ENCODE measurements at places on chromosomes 5 and 9. TPM values are rescaled to one million over a fixed set of nuclear protein-coding genes. Genes with fewer than 3 reads are reported as not detected.

- DNase-seq, result no peak
These were observed 22.4 kb upstream of the KIF12 start for GRCh38 chr9:114121227-114122135.

- no peak for DNase-seq
These were observed 24.0 kb upstream of the ANKRD31 start for GRCh38 chr5:75260708-75261107.

- DNase-seq, result no peak
These were observed 662.1 kb upstream of the FTMT start for GRCh38 chr5:121189342-121190305.

- no peak for DNase-seq
These were observed 50.8 kb downstream of the RBM27 start for GRCh38 chr5:146254223-146254622.

DNA sequence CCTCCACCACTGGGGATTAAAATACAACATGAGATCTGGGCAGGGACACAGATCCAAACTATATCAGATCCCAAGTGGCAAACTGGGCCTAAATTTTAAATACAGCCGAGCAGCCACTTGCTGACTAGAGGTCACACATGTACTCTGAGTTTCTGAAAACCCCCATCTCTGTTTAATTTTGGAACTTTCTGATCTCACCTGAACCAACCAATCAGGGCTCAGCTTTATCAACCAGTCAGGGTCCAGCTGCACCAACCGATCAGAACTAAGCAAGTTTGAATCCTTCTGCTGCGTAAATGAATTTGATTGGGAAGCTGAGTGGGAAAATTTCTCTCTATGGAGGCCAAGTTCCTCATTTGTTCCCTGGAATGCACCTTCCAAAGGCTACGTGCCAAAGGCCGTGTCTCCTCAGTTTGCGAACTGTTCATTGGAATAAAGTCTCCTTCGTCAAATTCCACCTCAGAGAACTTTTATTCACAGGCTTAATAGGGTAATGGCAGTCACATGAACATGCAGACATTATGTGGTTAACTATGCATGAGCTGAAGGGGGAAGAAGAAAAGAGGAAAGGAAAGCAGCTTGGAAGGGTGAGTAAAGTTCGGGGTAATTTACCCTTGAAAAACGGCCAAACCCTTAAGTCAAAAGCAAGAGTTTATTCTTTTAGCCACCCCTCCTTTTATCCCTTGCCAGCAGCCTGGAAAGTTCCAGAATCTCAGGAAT, 3.7 kb downstream of the CD180 start:
- no peak for DNase-seq

DNA sequence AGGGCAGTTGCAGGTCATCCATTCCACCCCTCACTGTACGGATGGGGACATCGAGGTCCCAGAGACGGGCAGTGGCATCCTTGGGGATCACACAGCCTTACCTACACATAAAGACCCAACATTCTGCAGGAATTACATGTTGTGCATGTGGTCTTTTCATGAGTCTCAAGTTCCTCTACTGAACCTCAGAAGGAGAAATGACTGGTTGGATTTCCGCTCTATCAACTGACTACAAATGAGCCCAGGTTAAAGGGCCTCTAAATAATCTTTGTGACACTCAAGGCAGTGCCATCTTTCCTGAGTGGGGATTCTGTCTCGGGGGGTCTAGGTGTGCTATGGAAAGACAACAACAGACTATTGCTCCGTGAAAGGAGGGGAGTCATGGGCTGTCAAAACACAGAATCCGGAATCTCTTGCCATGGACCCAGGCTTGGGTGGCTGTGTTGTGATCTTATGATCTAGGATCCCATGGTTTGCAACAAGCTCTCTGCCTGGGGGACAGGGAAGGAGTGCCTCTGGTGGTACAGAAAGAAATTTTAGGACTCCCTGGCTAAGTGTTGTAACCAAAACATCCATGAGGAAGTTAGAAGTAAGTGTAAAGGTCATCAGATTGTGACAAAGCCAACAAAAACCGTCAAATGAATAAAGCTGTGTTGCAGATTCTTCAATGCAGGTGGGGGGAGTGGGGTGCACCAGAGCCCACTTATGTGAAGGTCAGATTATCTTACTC, 1.9 kb upstream of the SLC31A2 start:
- DNase-seq, result no peak

- no peak for DNase-seq
These were observed 8.3 kb upstream of the CCNO start for GRCh38 chr5:55241746-55242145.

- no peak for DNase-seq
These were observed 319.1 kb downstream of the DMRT2 start for GRCh38 chr9:1369297-1369696.

- DNase-seq, result no peak
These were observed 44.4 kb upstream of the ROR2 start for GRCh38 chr9:91994422-91994821.

DNA sequence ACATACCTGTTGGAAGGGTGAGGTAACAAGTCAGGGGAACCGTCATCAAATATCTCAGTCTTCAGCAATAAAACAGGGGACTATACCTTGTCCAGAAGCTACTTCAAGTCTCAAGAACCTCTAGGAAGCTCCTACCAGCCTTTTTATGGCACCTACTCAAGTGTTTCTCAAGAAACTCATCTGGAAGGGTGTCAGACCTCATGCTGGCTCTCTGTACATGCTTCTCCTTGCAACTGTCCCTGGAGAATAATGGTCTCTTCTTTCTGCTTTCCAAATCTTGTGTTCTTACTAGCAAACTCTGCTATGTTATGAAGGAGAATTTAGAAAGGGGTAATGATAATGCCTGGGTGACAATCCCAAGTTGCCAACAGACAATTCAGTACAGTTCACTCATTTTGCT, 8.3 kb upstream of the PTAR1 start:
- DNase-seq, result no peak

GRCh38 chr5:129760636-129761325, 12.9 kb downstream of the MINAR2 start:
- DNase-seq, result no peak

- no peak for DNase-seq
These were observed 153.0 kb upstream of the SMC2 start for GRCh38 chr9:103941104-103941503.

The TAF1L gene
- polyA plus RNA-seq, result not detected

The UGT3A1 gene
- not detected for polyA plus RNA-seq

The ADAMTS12 gene
- 25.6 TPM for polyA plus RNA-seq

The CDKN2A gene
- 15.2 TPM for polyA plus RNA-seq

The ZNF484 gene
- 1.4 TPM for polyA plus RNA-seq

The SV2C gene
- not detected for polyA plus RNA-seq

The PCDHB11 gene
- polyA plus RNA-seq, result 0.10 TPM

Measured in BJ (cell line).